ENCODE measurements at places on chromosomes 5 and 9. TPM values are rescaled to one million over a fixed set of nuclear protein-coding genes. Genes with fewer than 3 reads are reported as not detected.

DNA sequence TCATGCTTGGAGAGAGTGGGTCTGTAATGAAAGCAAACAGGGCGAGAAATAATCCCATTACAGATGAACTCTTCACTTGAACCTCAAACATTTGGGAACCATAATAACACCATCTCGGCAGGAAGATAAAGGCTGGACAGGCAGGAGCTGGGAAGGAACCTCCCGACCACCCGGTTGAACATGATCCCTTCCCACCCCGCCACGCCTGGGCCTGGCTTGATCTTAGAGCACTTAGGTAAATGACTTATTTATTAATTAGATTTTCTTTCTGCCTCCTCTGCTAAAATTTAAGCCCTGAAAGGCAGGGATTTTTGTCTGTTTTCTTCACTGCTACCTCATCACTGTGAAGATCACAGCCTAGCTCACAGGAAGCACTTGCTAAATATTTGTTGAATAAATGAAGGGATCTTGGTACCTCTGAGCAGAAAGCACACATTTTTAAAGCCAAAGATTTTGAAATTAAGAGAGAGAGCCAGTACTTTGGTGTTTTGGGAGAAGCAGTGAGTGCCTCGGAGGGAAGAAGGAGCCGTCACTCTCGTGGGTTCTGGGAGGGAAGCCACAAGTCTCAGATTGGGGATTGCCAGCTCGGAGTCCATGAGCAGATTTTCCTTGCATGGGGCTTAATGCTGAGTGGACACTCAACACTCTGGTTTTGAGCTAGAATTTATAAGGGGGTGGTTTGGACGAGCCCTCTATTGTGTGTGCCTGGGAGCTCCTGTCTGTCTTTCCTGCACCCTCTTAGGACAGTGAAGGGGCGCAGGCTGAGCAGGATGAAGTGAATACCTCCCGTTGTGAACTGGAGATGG lies 133.3 kb downstream of the MACROH2A1 start:
- peaks cover 73% of the 10 kb centered on the region for H3K4me1 ChIP-seq
- H3K4me3 ChIP-seq: no peak overlapping the region
- DNase-seq: no peak
- H3K27me3 ChIP-seq: no peaks in the 10 kb centered on the region

DNA sequence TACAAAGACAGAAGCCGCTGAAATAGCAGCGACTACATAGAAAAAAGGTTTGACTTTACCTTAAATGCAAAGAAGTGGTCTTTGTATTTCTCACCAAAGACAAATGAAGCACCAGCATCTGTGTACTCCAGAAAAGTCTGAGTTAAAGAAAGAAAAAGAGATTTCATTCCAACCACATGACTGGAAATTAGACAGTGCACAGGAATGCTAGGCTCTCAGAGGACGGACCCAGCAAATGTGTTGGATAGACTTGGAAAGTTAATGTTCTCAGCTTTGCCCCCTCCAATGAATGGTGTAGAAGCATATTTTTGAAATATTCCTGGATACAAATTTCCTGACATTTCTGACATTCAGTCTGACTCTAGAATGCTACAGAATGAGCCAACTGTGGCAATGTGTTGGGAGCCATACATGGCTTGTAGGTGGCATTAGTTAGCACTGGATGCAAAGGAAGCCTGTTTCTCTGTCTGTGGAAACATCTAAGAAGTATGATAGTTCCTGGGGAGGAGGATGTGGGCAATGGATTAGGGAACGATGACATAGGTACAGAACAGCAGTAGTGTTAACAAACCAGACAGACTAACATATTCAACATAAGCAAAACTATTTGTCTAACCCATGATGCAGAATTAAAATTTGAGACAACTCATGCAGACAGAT lies 43.3 kb downstream of the SLC28A3 start:
- H3K4me1 ChIP-seq: peaks cover 57% of the 10 kb centered on the region
- H3K27me3 ChIP-seq: no peaks in the 10 kb centered on the region
- H3K27ac ChIP-seq: peak overlapping the region; percentile 81
- H3K4me3 ChIP-seq: peak overlapping the region; percentile 51

GRCh38 chr5:118990582-118990981 lies 2.2 kb upstream of the DTWD2 start:
- peaks cover 23% of the 10 kb centered on the region for H3K4me1 ChIP-seq
- DNase-seq: no peak
- H3K27ac ChIP-seq: no peak overlapping the region
- H3K4me3 ChIP-seq: no peak overlapping the region
- H3K27me3 ChIP-seq: no peaks in the 10 kb centered on the region

DNA sequence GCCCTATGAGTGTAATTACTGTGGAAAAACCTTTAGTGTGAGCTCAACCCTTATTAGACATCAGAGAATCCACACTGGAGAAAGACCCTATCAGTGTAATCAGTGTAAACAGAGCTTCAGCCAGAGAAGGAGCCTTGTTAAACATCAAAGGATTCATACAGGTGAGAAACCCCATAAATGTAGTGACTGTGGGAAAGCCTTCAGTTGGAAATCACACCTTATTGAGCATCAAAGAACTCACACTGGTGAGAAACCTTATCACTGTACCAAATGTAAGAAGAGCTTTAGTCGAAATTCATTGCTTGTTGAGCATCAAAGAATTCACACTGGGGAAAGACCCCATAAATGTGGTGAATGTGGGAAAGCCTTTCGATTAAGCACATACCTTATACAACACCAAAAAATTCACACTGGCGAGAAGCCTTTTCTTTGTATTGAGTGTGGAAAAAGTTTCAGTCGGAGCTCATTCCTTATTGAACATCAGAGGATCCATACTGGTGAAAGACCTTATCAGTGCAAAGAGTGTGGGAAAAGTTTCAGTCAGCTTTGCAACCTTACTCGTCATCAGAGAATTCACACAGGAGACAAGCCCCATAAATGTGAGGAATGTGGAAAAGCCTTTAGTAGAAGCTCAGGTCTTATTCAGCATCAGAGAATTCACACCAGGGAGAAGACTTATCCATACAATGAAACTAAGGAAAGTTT lies 9.9 kb downstream of the ZNF189 start:
- no peak for DNase-seq
- H3K27ac ChIP-seq: no peak overlapping the region
- H3K36me3 ChIP-seq: peaks cover 93% of the 10 kb centered on the region
- H3K4me3 ChIP-seq: no peak overlapping the region

DNA sequence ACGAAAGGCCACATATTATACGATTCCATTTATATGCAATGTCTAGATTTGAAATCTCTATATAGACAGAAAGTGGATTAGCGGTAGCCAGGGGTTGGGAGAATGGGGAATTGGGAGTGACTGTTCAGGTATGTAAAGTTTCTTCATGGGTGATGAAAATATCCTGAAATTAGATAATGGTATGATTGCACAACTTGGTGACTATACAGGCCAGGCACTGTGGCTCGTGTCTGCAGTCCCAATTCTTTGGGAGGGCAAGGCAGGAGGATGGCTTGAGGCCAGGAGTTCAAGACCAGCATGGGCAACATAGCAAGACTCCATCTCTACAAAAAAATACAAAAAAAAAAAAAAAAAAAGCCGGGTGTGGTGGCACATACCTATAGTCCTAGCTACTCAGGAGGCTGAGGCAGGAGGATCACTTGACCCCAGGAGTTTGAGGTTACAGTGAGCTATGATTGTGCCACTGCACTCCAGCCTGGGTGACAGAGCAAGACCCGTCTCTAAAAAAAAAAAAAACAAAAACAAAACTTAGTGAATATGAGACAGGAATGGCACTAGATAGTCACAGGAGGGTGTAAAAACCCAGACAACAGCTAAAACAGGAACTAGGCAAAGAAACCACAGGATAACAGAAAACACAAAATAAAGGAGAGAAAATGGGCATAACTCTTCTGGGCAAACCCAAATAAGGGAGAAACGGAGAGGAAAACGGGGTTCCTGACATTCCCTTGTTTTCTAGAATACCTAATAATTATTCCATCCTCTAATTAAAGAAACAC lies 72.1 kb upstream of the ZNF618 start:
- H3K27ac ChIP-seq: no peak overlapping the region
- H3K4me3 ChIP-seq: no peak overlapping the region
- H3K4me1 ChIP-seq: peaks cover 19% of the 10 kb centered on the region
- peaks cover 26% of the 10 kb centered on the region for H3K27me3 ChIP-seq

Gene NFIL3
- 12.8 TPM for total RNA-seq

Gene STK32A
- total RNA-seq: 0.63 TPM

GRCh38 chr5:179139936-179140235 lies 79.7 kb downstream of the ZNF354C start:
- no peak overlapping the region for H3K27ac ChIP-seq
- DNase-seq: no peak
- no peak overlapping the region for H3K4me3 ChIP-seq
- peaks cover 21% of the 10 kb centered on the region for H3K4me1 ChIP-seq
- peaks cover 2% of the 10 kb centered on the region for H3K27me3 ChIP-seq

DNA sequence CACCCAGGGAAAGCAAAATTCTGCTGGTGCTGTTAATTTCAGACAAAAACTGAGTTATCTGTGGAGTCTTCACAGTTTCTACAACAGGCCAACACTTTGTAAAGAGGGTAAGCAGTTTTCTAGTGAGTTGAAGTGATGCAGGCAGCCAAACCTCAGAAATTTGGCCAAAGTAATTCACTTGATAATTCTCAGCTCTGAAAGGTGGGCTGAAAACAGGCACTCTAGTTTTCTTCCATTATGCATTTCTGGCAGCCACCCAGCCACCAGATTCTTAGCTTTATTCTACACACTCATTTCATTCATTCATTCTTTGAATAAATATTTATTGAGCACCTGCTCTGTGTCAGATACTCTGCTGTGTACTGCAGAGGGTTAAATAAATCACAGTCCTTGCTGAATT lies 184.2 kb downstream of the RAB3C start:
- H3K36me3 ChIP-seq: no peaks in the 10 kb centered on the region
- DNase-seq: no peak
- H3K27me3 ChIP-seq: peaks cover 3% of the 10 kb centered on the region
- H3K4me3 ChIP-seq: no peak overlapping the region

Gene PTPRD
- total RNA-seq: not detected

GRCh38 chr9:94990897-94991561 lies 264.5 kb downstream of the AOPEP start:
- no peaks in the 10 kb centered on the region for H3K27me3 ChIP-seq
- H3K4me3 ChIP-seq: no peak overlapping the region
- no peak for DNase-seq
- no peak overlapping the region for H3K27ac ChIP-seq
- H3K36me3 ChIP-seq: peaks cover 7% of the 10 kb centered on the region

Gene IRX2
- total RNA-seq: 5.7 TPM

GRCh38 chr9:71090896-71091295 lies 30.5 kb downstream of the TRPM3 start:
- no peaks in the 10 kb centered on the region for H3K4me1 ChIP-seq
- H3K27ac ChIP-seq: no peak overlapping the region
- no peak for DNase-seq
- peaks cover 3% of the 10 kb centered on the region for H3K27me3 ChIP-seq
- no peak overlapping the region for H3K4me3 ChIP-seq

DNA sequence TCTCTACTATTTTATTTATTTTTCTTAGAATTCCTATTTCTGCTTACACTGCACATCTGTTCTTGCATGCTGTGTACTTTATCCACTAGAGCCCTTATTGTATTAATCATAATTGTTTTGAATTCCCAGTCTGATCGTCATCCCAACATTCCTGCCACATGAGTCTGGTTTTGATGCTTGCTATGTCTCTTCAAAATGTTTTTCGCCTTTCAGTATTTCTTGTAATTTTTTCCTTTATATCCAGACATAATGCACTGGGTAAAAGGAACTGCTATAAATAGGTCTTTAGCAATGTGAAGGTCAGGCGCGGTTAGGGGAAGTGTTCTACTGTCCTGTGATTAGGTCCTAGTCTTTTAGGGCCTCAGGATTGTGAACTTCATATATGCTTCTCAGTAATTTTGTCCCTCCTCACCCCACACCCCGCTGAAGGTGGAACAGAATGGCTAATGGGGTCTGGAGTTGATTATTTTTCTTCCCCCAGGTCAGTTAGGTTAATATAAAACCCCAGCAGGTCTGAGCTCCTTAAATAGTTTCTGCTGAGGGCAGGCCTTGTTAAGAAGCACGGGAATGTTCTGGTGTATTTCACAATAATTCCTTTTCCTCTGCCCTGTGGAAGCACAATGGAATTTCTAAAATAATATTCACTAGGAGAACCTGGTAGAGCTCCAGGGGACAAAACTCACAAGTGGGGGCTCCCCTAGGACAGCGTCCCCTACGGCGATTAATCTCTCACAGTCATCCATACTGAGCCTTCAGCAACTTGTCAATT lies 146.6 kb upstream of the TUT7 start:
- H3K27me3 ChIP-seq: no peaks in the 10 kb centered on the region
- peaks cover 32% of the 10 kb centered on the region for H3K4me1 ChIP-seq
- H3K4me3 ChIP-seq: peak overlapping the region; percentile 57
- peak overlapping the region; percentile 82 for H3K27ac ChIP-seq
- no peaks in the 10 kb centered on the region for H3K36me3 ChIP-seq

Gene TIGD6
- total RNA-seq: 7.9 TPM

GRCh38 chr5:135887447-135887864 lies 8.2 kb downstream of the IL9 start:
- no peak overlapping the region for H3K27ac ChIP-seq
- peaks cover 15% of the 10 kb centered on the region for H3K4me1 ChIP-seq
- H3K36me3 ChIP-seq: no peaks in the 10 kb centered on the region
- H3K27me3 ChIP-seq: peaks cover 27% of the 10 kb centered on the region
- DNase-seq: peak; percentile 46

DNA sequence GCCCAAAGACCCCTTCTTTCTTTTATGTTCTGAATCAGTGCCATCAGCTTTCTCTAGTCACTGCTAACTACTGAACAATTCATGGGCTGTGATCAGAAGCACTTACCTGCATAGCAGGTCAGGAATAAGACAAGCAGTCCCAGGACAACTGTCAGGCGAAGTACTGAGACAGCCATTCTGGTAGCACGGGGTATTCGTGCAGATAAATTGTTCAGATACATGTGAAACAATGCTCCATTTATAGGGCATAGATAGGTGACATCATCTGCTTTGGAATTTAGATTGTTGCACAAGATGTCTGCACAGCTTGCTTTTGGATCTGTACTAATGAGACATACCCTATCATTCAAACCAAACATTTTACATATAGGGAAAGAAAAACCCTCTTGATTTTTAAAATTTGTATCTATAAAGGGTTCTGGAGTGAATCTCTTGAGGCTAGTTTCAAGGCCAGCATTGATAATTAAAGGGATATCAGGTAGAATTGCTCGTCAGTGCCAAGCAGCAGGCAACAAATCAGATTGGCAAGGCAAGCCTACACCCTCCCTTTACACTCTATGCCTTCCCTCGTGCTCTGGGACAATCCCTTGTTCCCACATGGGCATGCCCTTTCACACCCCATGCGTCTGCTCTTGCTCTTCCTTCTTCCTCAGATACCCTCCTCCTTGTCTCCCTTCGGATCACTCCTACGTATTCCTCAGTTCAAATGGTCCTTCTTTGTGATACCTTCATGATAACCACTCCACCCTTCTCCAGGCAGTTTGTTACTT lies at the start of gene C5orf46:
C5orf46 (minus strand) TSS at position 213 of the 770 bp plus-strand sequence; CDS start at position 176, 37 bp downstream.
- DNase-seq: no peak
- H3K36me3 ChIP-seq: peaks cover 5% of the 10 kb centered on the region
- H3K27me3 ChIP-seq: no peaks in the 10 kb centered on the region
- no peak within 1 kb of the TSS for H3K4me3 ChIP-seq
- no peak within 1 kb of the TSS for H3K27ac ChIP-seq
